EH (cell line): ENCODE measurements at places on chromosomes 5 and 9.

GRCh38 chr9:79621916-79622575 is 50.3 kb downstream of the TLE4 start:
- peak; percentile 54 for DNase-seq

GRCh38 chr9:36988848-36989247 is 45.2 kb downstream of the PAX5 start:
- no peak for DNase-seq

GRCh38 chr5:143002459-143003327 is 232.5 kb downstream of the ARHGAP26 start:
- DNase-seq, result peak; percentile 91

- peak; percentile 62 for DNase-seq
Observed at GRCh38 chr9:130535818-130536521, 43.4 kb upstream of the FUBP3 start.

- DNase-seq, result no peak
Observed at GRCh38 chr9:122371846-122372245, 1.0 kb downstream of the PTGS1 start.

DNA sequence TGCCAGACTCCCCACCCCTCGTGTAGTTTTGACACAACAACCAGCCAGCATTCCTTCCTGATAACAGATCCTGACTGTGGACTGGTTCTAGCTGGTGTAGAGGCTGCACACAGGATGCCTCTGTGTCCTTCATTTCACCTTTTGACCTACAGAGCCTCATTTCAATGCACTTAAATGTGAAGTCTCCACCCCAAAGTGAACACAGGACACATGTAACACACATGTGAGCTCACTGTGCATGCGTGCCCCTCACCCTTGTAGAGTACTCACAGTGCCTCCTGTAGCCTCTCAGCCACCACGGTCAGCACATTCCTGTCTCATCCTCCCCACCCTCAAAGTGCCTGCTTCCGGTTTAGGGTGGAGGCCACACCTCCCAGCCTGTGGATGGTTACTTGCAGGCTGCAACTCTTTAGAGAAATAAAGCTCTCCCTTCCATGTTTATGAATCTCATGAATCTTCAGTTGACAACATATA is 11.6 kb upstream of the NKD2 start:
- peak; percentile 25 for DNase-seq

DNA sequence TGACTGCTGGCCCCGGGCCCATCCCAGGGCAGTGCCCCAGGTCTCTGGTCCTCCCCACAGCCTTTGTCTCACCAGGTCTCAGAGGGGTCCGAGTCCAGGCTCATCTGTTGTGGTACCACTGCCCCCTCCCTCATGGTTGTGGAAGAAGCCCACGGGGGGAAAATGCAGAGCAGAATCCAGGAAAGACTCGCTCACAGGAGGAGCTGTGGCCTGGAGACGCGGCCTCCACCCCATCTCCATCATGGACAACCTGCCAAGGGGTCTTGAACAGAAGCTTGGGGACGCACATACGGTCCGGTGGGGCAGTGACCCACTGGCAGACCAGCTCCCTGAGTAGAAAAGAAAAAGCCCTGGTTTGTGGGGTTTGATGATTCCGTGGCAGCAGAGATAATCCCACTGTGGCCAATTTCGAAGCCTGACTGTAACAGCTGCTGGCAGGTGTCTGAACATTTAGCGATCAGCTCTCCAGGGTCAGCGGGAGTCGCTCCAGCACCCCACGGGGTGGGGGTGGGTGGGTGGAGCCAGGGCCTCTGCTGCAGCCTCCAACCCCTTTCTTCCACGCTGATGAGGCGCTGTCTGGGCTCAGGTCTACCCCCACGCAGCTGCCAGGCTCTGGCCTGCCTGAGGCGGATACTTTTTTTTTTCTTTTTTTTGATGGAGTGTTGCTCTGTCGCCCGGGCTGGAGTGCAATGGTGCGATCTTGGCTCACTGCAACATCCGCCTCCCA is 1.9 kb upstream of the GRIN1 start:
- no peak for DNase-seq

DNA sequence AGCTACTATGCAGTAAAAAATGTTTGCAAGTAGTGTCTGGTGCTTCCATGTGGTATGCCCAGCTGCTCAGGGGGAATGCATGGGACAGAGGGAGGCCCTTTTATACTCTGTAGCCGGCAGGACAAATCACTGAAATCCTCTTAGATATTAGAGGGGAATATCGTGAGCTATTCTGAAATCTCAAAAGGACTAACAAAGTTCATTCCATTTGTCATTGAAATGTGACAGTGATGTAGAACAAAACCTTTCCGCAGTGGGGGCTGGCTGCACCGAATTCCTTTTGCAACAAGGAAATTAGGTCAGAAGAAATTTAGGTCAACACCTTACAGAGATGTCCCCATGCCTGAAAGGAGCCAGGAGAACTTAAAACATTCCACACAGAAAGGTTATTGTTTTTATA is 72.4 kb upstream of the MEF2C start:
- no peak for DNase-seq

GRCh38 chr5:8458038-8458383 is 589.1 kb downstream of the MTRR start:
- DNase-seq, result peak; percentile 46

- no peak for DNase-seq
Observed at GRCh38 chr5:103033696-103034095, 86.2 kb downstream of the GIN1 start.

GRCh38 chr5:6889030-6889429 is 175.8 kb downstream of the TENT4A start:
- DNase-seq, result no peak

- DNase-seq, result peak; percentile 69
Observed at GRCh38 chr5:56950626-56951125, 1.2 kb downstream of the MIER3 start.

DNA sequence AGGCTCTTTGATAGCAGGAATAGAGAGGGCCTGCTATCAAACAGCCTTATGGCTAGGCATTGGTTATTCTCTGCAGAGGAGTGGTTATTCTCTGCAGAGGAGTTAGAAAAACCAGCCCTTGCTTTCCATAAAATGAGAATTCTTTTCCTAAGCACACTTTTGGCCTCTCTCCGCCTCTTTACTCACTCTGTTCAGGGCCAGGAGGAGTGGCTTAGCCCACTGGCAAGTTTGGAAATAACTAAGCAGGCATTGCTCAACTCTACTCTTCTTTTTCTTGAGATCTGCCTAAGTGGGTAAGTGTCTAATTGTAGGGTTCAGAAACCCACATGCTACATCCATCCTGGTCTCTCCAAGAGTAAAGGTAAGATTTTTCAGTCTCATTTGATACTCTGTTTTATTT is 341.7 kb downstream of the KIAA0825 start:
- DNase-seq, result no peak

DNA sequence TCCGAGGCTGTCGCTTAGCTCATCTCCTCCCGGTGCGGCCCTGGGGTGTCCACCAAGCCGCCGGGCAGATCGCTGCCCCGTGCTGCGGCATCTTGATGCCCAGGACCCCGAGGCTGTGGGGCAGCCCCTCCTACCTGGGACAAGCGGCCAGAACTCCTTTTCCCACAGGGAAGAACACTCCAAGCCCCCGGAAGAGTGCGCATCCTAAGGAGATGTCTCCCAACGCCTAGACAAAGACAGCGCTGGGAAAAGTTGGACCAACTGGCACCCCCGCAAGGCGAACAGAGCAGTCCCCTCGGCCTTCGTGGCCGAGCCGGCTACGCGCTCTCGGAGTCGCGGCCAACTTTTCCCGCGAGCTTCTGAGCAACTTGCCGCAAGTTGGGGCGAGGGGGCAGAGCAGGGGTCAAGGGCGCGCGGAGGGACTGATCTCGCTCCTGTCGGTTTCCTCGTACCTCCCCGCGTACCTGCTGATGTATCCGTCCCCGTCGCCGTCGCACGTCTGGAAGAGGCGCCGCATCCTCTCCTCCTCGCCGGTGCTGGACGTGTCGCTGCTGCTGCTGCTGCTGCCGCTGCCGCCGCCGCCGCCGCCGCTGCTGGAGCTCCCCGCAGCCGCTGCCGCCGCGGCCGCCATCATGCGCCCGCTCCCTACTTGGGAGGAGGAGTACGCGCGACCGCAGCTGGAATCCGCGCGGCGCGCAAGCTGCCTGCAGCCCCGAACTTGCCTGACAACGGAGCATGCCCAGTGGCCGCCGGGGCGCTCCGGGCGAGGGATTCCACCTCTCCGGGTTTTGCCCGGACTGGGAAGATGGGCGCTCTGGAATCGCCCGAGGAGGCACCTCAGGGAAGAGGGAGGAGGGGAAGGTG is at the start of gene MCC:
MCC (minus strand) TSS at position 673 of the 864 bp plus-strand sequence.
- peak; percentile 86 for DNase-seq

- no peak for DNase-seq
Observed at GRCh38 chr5:31273161-31273560, 79.7 kb downstream of the CDH6 start.

DNA sequence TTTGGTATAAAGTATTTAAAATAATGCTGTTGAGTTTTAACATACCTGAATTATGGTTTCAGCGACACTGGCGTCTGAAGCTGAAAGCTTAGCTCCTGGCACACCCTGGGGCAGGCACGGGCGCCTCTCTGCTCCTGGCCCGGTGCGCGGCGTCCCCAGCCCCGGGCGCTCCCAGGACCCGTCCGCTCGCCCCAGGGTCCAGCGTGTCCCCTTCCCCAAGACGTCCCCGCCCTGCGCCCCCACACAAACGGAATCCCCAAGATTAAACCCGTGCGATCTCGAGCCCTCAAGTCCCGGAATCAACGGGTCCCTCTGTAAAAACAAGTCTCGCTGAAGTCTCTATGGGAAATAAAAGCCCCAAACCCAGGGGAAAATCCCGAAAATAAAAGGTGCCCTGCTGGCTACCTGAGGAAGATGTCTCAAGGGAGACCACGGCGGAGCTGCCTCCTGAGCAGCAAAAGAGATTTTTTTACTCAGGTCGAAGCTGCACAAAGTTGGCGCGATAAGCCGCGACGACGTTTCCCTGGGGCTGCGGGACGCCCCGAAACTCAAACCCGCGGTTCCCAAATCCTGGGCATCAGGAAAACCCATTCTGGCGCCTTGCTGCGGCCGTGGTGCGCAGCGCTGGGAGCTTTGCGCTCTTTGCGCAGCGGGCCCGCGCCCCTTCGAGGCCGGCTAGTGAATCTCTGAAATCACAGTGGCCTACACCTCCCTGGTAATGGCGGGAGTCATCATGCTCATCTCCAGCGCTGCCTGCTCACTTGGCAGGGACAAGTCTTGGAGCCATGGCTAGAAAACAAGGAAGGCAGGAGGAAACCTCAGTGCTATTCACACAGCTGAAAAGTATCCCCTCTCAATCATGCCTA is 6.3 kb upstream of the IFNA8 start:
- DNase-seq, result no peak

DNA sequence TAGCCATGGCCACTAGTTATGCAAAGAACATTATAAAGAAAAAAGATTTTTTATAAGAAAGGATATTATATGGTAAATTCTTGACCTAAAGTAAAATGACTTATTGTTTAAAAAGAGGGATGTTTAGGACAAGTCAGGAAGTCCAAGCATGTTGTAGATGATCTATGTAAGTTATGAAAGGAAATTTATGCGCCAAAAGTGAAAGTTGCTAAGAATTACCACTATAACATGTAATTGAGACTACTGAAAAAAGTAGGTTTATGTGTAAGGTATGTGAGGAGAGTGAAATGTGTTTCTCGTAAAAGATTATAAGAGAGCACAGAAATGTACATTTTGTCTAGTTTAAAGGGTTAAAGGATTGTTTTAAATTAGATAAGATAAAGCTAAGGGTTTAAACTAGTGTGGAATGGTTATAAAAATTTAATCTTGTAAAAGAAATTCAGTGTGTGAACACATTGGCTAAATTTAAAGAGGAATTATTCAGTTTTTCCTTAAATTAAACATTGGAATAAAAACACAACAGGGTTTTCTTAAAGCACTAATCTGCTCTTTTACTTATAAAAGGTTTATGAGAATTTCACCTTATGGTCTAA is 1100.4 kb upstream of the EDIL3 start:
- no peak for DNase-seq

DNA sequence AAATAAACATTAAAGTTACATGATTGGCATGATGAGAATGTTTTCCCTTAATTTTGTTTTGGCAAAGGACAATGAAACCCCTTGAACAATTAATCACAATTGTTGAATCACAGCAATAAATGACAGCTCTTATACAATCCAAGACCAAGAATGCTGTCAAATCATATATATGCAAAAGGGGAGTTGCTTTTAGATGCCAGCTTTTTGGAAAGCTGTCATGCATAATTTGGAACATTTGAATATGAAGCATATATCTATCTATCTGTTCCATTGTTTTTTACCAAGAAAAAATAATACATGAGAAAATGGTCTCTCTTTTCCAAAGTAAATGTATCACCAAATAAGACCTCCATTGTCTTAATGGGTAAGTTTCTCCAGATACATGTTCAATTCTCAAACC is 44.5 kb downstream of the SPOCK1 start:
- no peak for DNase-seq

GRCh38 chr5:178356431-178356872 is 123.8 kb upstream of the PHYKPL start:
- no peak for DNase-seq

GRCh38 chr9:97651646-97652045 is 18.0 kb downstream of the NCBP1 start:
- DNase-seq, result peak; percentile 18

- DNase-seq, result peak; percentile 82
Observed at GRCh38 chr9:25677301-25678146, 720 bp downstream of the TUSC1 start.

- peak; percentile 46 for DNase-seq
Observed at GRCh38 chr5:137760719-137761516, 6.8 kb upstream of the HNRNPA0 start.

DNA sequence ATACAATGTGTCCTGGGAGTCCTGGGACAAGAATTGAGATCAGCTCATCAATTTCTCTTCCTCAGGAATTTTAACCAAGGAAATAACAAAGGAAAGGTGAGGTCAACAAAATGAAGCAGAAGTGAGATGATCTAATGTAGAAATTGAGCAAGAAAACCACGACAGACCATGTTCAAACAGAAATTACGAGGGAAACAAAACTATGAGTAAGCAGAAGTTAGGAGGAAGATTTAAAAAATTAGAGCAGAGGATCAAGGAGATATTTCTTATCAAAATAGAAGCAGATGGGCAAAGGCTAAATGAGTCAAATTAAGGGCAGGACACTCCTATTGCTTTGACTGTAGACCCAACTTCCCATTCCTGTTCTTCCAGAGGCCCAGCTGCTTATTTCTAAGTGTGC is 97.4 kb downstream of the HINT1 start:
- DNase-seq, result no peak

DNA sequence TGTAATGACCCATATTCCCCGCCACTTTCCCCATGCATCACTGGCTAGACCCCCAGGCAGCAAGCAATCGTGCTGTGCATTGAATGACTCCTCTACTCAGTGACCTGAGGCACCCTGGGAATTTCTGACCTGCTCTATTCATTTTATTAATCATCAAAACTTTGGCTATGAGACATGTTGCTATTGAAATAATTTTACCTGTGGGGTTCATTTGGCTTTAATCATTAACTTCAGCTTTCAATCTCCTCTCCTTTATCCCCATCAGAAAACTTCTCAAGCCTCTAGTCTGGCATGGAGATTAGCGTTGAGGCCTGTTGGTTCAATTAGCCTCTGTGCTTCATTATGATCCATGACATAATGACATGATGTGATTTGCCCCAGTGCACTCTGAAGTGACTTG is 429.0 kb downstream of the ZNF608 start:
- DNase-seq, result no peak

GRCh38 chr5:168313596-168314204 is 22.3 kb downstream of the WWC1 start:
- DNase-seq, result peak; percentile 61

- peak; percentile 78 for DNase-seq
Observed at GRCh38 chr5:10507575-10508096, 56.2 kb upstream of the ANKRD33B start.
